Activated T-cell treated with anti-CD3 and anti-CD28 coated beads for 4 hours (primary cell): ENCODE measurements at places on chromosomes 1 and 21.

DNA sequence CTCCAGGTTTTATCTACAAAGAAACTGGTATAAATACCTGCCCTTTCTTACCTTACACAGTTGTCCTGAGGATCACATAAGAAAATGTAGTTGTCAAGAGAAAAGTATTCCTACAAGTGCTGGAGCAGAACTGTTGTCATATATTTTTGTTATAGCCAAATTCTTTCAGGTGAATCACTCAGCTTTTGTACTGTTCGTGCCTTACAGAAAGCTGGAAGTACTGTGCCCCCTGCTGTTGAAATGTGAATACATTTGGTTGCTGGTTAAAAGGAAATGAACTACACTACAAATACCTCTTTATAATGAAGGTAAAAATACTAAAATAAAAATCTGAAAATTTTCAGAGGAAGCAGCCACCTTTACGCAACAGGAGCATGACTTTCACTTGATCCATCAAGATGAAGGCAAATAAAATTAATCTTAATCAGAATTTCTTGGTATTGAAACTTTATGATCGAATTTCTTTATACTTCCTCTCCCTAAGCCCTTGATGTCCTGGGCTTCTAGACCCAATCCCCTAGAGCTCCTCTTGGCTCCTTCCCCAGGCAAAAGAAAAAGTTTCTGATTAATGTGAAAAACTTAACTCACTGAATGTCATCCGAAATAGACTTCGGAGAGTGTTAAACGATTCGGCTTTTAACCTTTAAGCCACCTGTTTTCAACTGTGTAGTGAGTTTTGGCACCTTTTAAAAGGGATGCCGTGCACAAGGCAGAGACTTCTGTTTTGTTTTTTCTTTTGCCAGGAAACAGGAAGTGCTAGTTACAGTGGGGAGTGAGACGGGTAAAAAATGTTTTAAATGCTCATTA is 12.5 kb downstream of the CHML start:
- peak; percentile 29 for DNase-seq

- DNase-seq = no peak
These were observed 358.7 kb downstream of the HHIPL2 start for GRCh38 chr1:222189218-222189617.

DNA sequence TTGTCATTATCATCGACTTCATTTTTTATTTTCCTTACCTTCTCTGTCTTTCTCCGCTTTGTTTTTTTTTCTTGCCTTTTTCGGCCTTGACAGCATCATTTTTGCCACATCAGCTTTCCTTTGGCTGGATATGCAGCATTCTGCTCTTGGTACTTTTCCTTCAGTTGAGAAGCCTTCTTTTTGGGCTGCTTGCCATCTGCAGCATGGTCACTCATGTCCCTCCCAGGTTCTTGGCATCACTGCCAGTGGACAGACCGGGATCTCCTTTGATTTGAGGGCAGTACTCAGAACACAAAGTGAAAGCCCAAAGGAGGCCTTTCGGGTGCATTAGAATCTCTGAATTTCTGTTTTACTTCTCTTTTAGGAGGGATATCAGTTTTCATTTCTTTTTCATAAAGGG is 3.7 kb upstream of the PARP1 start:
- DNase-seq = no peak

DNA sequence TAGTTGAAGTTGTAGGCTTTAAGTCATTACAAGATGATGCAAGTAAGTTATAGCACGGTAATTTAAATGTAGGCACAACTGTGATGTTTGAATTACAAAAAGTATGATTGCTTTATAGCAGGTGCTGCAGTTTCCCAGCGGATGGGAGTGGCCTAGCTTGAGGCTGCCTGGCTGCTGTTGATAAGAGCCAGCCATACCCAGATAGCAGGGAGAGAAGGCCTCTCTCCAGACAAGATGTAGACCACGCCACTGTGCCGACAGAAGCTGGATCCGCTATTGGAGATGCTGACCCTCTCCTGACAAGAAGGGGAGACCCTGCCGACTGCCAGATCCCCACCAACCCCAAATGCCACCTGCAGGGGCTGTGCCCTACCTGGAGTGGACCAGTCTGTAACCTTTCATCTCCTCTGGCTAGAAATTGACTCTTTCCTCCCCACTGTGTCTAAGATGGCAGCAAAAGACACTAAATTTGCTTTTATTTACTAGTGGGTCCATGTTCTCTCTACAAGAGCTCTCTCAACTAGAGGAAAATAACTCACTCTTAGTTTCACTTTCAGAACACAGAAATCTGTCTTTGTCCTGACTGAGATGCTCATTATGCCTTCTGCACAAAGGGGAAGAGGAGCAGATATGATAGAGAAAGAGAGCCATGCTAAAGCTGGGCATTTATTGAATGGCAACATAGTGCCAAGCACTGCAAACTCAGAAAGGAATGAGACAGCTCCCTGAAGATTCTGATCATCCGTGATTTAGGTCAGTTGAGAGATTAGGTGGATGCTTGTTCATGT is 127.9 kb downstream of the URB2 start:
- no peak for DNase-seq

GRCh38 chr1:227378181-227378580 is 59.9 kb upstream of the CDC42BPA start:
- DNase-seq = no peak

- no peak for DNase-seq
These were observed 60.0 kb upstream of the FGGY start for GRCh38 chr1:59236721-59237545.

- DNase-seq = no peak
These were observed 244.5 kb downstream of the GPR52 start for GRCh38 chr1:174692313-174692712.

DNA sequence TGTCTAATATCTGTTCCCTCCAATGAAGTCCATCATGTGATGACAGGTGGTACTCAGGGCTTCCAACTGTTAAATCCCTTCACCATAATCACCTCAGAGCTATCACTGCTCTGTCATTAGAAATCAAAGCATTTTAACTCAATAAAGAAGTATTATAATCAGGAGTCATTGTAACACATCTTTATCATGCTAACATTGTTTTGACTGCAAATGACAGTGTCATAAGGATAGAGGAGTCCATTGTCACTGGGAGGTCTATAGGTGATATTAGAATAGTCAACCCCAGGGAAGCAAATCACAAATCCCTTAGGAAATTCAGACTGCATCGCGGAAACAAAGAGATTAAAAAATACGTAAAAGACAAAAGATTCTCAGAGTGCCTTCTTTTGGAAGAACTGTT is 30.8 kb downstream of the LRRC53 start:
- no peak for DNase-seq

- no peak for DNase-seq
These were observed 6.2 kb downstream of the PRMT2 start for GRCh38 chr21:46641656-46642055.

GRCh38 chr1:30986755-30987154 is 78.2 kb upstream of the SDC3 start:
- DNase-seq = no peak

GRCh38 chr1:59241909-59242308 is 55.0 kb upstream of the FGGY start:
- DNase-seq = no peak

DNA sequence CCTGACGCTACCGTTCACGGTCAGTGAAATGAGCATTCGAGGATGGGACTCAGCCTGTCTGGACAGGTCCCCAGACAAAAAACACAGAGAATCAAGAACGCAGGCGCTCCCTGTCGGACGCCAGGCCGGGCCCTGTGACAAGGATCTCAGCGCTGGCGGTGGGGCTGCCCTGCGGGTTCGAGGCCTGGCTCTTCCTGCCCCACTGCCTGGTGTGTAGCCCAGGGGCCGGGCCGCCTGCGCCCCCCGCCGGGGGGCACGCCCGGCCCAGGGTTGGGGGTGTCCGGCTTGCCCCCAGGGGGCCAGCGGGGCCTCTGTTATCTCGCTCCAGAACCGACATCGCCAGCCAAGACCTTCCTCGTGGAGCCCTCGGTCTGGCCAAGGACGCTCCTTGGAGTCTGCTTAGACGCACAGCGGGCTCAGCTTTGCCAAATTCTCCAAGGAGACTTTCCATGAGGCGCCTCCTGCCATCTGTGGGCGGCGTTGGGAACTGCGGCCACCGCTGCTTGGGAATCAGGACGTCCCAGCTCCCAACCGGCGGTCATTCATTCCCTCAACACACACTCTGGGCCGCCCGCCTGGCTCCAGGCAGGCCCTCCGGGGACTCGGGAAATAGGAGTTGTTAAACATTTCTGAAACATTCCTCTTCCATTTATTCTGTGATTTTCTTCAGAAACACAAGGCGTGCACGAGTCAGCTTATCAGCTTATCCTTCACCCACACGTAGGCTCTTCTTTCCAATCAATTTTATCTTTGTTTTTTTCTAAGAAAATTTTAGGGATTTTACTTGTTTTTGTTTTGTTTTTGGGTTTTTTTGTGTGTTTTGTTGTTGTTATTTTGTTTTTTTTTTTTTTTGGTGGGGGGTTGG is 11.3 kb upstream of the RIPK4 start:
- no peak for DNase-seq
